ENCODE measurements at places on chromosomes 7 and 10. TPM values are rescaled to one million over a fixed set of nuclear protein-coding genes. Genes with fewer than 3 reads are reported as not detected.

GPRIN2 gene
- 0.23 TPM for total RNA-seq

VENTX gene
- total RNA-seq, result not detected

PTER gene
- 7.4 TPM for total RNA-seq

HKDC1 gene
- 0.69 TPM for total RNA-seq

SEMA4G gene
- total RNA-seq, result 0.57 TPM

PSD gene
- total RNA-seq, result not detected

CARD11 gene
- total RNA-seq, result 4.5 TPM

LRRC4 gene
- total RNA-seq, result 0.51 TPM

TMEM225B gene
- not detected for total RNA-seq

CCDC6 gene
- total RNA-seq, result 12.4 TPM

GIMAP8 gene
- total RNA-seq, result not detected

DNA sequence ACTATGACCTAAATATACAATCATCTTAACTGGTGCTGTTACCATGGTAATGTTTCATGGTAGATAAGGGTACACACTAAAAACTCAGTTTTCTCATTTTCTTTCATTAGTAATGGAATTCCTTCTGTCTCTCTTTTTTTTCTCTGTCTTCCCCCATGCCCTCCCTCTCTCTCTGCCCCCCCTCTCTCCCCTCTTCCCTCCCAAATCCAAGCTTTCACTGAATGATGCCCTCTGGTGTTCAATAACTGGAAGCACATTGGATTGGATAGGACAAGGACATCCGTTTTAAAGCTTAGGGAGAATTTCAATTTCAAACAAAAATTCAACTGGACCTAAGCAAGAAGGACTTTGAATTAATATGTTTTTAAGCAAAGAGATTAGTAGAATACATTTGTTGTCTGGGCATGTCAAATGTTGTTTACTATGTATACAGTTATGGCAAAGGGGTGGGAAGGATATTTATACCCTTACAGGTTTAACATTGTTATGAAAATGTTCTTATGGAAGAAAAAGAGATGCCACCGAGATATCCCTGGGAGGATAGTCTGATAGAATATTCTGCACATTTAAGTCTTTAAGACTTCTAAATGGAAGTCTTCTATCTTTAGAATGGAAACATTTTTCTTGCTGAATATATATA, 6.1 kb downstream of the CHRM2 start:
- DNase-seq, result no peak

DNA sequence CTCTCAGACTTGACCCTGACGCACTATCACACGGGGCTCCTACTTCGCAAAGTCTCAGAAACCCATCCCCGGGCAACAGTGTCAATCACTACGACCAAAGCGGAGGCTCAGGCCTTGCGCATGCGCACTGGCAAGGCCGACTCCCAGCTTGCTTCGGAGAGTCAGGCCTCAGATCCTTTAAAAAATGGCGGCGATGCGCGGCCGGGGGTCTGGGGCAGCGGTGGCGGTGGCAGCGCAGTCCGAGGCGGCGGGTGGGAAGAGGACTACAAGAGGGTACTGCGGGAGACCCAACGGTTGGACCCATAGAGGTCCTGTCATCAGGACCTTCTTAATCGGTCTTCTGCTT, 196.9 kb downstream of the ZNF716 start:
- peak; percentile 61 for DNase-seq

GRCh38 chr10:61487506-61487905, 34.3 kb upstream of the TMEM26 start:
- peak; percentile 18 for DNase-seq

GRCh38 chr7:83119026-83119382, 43.7 kb downstream of the PCLO start:
- DNase-seq, result no peak

DNA sequence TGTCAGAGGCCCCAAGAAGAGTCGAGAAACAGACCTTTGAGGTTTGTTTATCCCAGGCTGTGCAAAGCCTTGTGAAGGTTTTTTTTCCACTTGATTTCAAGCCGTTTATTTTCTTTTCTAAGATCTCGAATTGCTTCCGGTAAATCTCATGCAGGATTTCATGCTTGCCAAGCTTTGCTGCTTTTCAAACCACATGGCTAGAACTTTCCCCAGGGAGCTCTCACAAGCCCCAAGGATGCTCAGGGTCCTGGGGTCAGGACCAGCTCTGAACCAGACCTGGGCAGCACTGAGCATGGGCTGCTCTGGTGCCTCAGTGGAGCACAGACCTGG, 48.0 kb upstream of the AQP1 start:
- DNase-seq, result no peak

DNA sequence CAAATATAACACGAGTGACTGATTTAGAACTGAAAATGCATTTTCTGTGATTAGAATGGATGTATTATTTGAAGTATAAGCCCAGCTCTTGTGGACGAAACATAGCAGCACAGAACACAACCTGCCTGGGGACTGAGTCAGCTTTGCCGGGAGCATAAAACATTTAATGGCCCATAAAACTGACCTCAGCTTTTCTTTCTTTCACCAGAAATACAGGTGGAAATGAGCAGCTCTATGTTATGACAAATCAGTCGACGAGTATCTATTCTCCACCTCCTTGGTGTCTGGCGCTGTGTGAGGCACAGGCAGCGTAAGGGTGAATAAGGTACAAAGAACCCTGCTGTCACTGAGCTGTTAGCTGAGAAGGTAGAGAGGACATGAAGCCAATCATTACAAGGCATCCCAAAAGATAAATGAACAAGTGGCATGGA, 471.6 kb upstream of the AKR1E2 start:
- peak; percentile 73 for DNase-seq

- DNase-seq, result no peak
These were observed 16.6 kb downstream of the MINDY3 start for GRCh38 chr10:15843695-15844094.

DNA sequence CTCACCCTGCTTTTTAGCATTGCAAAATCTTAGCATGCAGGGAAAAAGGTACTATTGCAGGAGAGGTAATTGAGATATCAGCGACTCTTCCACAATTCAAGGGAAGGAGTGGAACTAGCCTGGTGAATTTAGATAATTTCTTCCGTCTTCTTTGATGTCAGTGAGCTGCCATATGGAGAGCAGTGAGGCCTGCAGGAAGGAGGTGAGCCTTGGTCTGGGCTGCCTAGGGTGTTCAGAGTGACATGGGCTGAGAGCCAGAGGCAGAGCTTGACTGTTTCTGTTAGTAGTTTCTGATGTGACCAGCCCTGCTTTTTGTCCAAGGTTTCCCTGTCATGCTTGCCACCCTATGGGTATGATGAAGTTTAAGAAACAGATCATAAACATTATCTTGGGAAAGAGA, 28.6 kb downstream of the KAT6B start:
- DNase-seq, result no peak

DNA sequence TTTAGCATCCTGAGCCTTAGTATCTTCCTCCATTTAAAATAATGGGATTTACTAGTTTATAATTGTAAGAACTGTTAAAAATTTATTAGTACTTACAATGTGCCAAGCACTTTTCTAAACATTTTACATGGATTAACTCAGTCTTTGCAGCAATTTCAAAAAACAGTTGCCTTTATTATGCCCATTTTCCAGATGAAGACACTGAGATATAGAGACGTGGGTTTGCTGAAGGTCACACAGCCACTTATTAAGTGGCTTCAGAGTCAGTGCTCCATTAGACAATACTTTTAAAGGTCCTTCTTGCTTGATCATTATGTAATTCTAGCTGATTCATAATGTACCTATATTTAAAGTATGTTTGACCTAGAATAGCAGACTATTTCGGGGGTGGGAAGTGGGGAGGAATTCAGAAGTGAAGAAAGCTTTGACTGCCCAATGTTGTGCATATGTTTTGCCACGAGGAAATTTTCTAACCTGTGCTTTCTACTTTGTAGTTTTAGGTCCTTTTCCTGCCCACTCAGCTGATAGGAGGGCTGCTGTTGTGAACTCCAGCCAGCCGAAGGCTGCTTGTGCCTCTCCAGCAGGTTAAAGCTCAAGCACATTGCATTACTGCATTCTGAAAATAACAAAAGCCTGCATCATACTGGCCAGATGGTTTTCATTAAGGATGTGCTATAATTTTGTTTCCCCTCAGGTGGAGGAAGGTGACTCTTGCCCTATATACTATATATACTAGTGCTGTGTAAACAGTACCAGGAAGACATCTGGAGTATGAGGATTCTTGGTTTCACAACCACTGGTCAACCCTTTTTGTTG, 4.3 kb downstream of the PLEKHA8 start:
- peak; percentile 26 for DNase-seq

GRCh38 chr7:123275036-123275753, 75.4 kb upstream of the SLC13A1 start:
- DNase-seq, result no peak

DNA sequence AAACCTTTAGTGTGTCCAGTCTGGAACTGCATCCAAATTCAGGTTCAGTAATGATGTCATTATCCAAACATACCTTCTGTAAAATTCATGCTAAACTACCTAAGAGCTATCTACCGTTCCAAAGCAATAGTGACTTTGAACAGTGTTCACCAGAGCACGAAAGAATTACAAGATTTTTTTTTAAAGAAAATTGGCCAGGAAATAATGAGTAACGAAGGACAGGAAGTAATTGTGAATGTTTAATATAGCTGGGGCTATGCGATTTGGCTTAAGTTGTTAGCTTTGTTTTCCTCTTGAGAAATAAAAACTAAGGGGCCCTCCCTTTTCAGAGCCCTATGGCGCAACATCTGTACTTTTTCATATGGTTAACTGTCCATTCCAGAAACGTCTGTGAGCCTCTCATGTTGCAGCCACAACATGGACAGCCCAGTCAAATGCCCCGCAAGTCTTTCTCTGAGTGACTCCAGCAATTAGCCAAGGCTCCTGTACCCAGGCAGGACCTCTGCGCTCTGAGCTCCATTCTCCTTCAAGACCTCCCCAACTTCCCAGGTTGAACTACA, 694 bp upstream of the FAS start:
- no peak for DNase-seq

- DNase-seq, result no peak
These were observed 175.7 kb downstream of the SEMA3D start for GRCh38 chr7:85011127-85011526.

DNA sequence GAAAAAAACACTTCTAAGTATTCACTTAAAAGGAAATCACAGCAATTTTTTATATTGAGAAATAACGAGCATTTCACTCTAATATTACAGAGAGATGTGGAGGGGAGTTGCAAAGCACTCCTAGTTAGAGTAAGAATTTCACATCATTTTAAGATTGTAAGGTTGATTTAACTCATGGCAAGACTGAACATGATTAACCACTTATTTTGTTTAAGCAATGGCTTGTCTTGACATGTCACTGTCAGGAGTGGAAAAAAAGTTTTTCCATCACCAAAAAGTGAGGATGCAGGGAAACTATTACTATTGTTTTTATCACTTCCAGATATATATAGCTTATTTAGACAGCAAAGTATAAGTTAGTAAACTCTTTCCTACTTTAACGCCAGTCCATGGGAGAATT, 27.1 kb downstream of the CD36 start:
- no peak for DNase-seq

GRCh38 chr10:111837985-111838384, 345.6 kb downstream of the GPAM start:
- DNase-seq, result no peak

GRCh38 chr7:132255115-132255797, 321.0 kb downstream of the PLXNA4 start:
- no peak for DNase-seq

- DNase-seq, result no peak
These were observed at the start of gene CALY for GRCh38 chr10:133336577-133337369. TSS of gene CALY (minus strand) at chr10:133336896. CDS start at chr10:133328989, 7,907 bp downstream.

DNA sequence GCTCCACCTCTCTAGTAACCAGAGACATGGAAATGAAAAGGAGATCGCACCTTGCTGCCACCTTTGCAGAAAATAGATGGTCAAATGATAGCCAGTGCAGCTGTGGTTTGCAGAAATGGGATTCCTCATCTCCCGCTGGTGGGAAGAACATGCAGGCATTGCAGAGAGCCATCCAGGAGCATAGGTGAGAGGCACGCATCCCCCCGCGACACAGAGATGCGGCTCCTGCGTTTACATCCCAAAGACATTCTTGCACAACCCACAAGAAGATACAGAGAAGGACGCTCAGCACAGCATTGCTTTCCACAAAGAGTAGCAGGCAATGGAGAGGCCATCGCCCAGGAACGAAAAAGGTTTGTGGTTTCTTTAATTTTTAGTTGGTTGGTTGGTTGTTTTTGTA, 56.2 kb downstream of the OAT start:
- DNase-seq, result no peak

Data from Daoy (cell line).